ENCODE measurements at places on chromosomes 3 and 15. TPM values are rescaled to one million over a fixed set of nuclear protein-coding genes. Genes with fewer than 3 reads are reported as not detected.

DNA sequence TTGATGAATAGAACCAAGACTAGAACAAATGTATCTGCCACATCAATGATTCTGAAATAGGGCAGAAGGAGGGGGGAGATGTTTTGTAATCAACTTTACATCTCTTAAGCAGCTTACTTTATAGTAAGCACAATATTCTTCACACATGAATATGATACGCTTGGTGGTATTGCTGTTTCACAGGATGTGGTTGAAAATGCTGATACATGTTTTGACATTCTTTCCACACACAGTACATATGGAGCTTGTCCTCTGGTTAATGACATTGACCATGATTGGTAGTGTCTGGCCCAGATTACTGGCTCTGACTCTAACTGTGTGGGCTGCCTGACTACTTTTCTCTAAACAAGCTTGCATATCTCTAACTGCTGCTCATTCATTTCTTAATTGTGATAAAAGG lies 168.9 kb downstream of the KLHL25 start:
- DNase-seq: no peak

GRCh38 chr15:31157644-31158069 lies 56.1 kb upstream of the TRPM1 start:
- no peak for DNase-seq

GRCh38 chr3:184443831-184444230 lies 64.0 kb downstream of the CHRD start:
- DNase-seq: no peak

DNA sequence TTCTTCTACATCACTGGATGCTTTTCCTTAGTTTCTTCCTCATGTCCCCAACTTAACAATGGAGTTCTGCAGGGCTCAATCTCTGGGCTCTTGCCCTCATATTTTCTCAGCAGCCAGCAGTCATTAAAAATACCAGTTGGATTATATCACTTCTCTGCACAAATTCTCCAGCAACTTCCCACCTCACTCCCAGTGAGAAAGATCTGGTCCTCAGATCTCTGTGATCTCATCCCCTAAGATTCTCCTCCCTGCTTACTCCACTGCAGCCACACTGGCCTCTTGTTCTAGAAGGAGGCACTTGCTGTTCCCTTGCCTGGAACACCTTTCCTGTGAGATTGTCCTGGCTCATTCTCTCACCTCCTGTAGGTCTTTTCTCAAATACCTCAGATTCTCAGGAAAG lies 6.1 kb downstream of the ERICH6 start:
- no peak for DNase-seq

DNA sequence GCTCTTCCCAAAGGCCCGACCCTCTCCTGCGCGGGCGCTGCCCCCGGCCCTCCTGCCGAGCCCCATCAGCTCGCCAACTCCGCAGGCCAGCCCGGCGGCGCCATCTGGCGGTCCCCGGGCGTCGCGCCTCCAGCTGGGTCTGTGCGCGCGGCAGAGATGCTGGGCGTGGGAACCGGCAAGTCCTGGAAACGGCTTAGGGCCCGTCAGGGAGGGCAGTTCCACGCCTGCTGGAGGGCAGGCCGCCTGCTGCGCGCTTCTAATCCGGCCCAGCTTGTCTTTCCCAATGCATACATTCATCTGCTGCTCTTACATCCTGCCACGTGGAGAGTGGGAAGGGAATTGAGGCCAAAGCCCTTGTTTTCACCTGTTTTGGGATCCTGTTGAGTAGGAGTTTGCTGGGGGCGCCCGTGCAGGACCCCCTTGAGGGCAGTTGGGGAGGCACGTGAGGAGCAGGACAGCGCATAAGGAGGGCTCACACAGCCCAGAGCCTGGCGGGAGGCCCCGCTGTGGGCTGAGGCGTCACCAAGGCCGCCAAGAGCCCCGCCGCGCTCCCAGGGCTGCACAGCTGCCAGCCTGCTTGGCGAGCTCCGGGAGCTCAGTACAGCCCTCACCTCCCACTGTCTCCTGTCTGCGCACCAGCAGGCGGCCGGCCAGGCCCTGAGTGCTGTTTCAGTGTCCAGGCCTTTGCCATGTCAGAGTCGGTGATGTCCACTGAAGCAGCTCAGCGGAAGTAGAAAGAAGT lies 165.6 kb downstream of the NSMCE3 start:
- peak; percentile 79 for DNase-seq

- DNase-seq: no peak
Measured at GRCh38 chr15:51135276-51135675, 40.6 kb upstream of the TNFAIP8L3 start.

DNA sequence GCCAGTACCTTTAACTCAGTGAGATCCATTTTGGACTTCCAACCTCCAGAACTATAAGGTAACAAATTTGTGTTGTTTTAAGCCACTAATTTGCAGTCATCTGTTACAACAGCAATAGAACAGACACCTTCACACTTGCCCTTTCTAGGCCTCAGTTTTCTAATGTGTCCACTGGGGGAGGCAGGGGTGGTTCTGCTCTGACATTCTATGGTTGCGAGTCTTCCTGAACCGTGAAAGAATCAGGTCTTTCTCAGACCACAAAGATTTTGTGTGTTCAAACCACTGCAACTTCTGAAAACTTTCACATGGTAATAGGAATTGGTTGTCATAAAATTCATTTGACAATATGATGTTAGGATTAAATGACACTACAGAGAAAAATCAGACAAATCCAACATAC lies 26.8 kb upstream of the CSTA start:
- no peak for DNase-seq

DNA sequence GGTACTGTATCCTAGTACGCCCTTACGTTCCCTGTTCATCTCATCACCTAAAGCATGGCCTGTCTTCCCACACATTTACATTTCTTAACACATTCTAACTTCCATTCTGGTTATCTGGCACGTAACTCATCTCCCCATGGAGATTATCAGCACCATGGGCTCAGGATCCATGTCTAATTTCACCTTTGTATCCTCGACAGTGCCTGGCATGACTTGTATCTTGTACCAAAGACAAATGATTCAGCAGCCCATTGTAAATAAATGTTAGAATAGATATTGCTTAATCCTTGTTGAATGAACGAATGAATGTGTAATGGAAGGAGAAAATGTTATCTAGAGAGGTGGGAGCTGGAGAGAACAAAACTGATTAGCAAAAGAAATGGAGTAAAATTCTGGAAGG lies 69.7 kb upstream of the TPM1 start:
- no peak for DNase-seq

GRCh38 chr15:92733934-92734521 lies 78.5 kb upstream of the FAM174B start:
- peak; percentile 54 for DNase-seq

GRCh38 chr3:40366203-40367162 lies 20.5 kb upstream of the ENTPD3 start:
- no peak for DNase-seq

- no peak for DNase-seq
Measured at GRCh38 chr3:126061301-126062032, 22.5 kb downstream of the SLC41A3 start.

DNA sequence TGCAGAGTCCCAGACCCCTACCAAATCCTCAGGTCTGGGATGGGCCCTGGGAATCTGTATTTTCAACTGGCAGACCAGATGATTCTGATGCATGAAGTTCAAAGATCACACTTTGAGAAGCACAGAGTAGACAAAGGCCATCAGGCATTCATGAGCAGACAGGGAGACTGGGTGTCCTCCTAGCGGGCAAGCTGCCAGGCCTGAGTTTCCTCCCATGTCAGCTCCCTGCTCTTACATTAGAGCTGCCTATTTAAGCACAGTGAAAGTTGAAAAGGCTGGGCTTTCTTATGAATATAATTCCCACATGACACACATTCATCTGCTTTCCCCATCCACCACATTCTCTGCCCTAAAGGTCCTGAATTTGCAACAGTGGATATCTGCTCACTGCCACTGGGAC lies 14.0 kb downstream of the CAPN3 start:
- no peak for DNase-seq

DNA sequence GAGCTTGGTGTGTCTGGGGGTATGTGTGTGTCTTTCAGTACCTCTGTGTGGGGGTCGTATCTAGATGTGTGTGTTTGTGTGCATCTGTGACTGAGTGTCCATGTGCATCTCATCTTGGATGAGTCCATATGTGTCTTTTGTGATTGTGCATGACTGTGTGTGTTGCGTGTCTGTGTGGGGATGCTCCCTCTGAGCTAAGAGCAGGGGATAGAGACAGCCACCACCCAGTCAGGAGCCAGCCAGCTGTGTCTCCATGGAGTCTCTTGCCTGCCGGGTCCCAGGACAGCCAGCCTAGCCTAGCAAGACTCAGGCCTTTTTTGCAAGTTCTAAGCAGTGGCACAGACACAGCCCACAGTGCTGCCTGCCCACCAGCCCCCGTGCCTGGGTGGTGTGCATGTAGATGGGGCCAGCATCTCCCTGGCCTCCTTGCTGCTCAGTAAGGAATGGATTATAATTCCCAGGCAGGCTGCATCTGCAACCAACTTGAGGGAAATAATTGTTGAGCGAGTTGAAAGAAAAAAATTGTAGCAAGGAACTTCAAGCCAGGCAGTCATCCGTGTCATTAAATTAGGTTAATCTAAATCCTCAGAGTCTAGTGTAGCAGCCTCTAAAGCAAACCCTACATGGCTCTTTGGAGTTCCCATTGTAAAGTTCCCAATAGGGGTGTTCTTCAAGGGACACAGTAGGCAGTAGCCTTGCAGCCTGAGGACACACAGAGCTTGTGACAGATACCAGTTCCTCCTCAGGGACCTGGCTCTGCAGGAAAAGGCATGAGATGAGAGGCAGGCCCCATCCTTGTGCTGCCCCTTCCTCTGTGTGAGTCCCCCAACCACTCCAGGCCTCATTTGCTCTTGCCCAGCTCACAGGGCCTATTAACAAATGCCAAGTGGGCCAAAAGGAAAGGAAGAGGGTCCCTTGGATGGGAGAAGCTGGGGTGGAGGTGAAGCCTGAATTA lies 35.9 kb upstream of the MRPS22 start:
- no peak for DNase-seq

GRCh38 chr3:111582120-111582474 lies 13.0 kb downstream of the ZBED2 start:
- no peak for DNase-seq

- no peak for DNase-seq
Measured at GRCh38 chr3:131224886-131225550, 156.6 kb upstream of the NUDT16 start.

DNA sequence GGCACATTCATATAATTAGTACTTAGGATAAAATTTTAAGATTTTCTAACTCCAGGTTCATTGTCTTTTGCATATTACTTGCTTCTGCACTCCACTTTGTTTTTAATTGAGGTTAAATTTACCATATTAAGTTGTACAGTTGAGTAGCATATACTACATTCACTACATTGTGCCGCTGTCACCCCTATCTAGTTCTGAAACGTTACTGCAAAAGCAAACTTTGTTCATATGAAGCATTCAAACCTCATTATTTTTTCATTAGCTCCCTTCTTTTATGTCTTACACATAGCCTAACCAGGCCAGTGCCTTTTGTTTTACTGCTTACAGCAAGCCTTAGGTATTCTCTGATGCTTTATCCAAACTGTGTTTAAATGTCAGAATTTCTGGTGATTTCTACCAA lies 183.1 kb upstream of the CGNL1 start:
- no peak for DNase-seq

GRCh38 chr3:78697426-78697825 lies 1070.4 kb downstream of the ROBO1 start:
- peak; percentile 69 for DNase-seq

DNA sequence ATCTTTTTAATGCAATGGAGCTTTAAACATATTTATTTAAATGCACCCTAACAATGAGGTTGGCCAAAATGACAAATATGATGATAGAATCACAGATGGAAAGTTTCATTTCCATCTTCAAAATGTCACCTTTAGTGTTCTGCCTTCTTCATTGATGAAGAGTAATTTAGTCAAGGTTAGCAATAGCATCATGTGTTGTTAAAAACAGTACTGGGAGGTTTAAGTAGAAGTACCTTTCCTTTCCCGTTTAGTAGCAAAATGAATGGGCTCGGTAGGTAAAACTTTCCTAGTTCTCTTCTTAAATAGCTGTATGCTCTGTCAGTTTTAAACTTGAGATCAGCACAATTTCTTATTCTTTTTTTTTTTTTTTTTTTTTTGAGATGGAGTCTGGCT lies 35.1 kb downstream of the EIF2AK4 start:
- DNase-seq: no peak

DNA sequence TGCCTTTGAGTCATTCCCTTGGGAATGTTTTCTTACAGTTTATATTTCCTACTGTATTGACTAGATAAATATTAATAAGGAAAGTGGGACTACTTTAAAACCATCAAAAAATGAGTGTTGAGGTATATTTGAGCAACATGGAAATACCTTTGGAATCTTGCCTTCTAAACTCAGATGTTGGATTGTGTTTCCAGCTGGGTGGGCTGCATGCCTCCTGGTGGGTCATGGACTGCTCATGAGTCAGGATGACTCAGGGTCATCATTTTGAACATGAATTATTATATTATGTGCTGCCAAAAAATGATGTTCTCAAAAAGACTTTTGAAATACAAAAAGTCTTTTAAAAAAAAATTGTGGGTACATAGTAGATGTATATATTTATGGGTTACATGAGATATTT lies 41.1 kb upstream of the APH1B start:
- no peak for DNase-seq

DNA sequence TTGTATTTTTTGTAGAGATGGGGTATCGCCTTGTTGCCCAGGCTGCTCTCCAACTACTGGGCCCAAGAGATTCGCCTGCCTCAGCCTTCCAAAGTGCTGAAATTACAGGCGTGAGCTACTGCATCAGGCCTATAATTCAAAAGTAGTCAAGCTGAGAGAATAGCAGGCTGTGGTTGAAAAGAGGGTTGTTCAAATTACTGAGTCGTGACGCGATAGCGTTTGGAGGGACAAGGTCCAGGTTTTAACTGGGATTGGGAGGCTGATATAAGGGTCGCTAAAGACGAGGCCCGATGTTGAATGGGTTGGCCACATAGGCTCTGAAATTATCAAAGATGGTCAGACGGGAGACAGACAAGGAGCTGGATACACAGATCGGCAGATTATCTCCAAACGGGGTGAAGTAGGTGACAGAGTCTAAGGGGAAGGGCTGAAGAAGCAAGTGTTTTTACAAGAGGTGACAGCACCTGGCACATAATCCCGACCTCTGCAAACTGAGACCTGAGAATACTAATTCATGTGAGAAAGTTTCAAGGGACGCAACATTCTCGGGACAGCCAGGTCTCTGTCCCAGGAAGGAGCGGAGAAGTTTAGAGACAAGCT lies 759 bp upstream of the ARID3B start:
- no peak for DNase-seq

GRCh38 chr15:83665480-83665879 lies 11.6 kb downstream of the ADAMTSL3 start:
- peak; percentile 57 for DNase-seq

- DNase-seq: no peak
Measured at GRCh38 chr3:139418144-139418543, 28.7 kb upstream of the COPB2 start.

GRCh38 chr3:195768414-195768813 lies 43.3 kb downstream of the MUC4 start:
- no peak for DNase-seq

GRCh38 chr3:112228786-112229185 lies 65.2 kb downstream of the SLC9C1 start:
- no peak for DNase-seq

Gene KNL1
- polyA plus RNA-seq: 17.8 TPM

Gene TGM4
- polyA plus RNA-seq: not detected

Gene GPR156
- 1.9 TPM for polyA plus RNA-seq

Gene ULK3
- polyA plus RNA-seq: 30.1 TPM

Gene PLSCR4
- polyA plus RNA-seq: 17.0 TPM

Gene SNTN
- polyA plus RNA-seq: not detected

Gene HYAL1
- polyA plus RNA-seq: 2.2 TPM

Gene U2SURP
- polyA plus RNA-seq: 115 TPM

Gene MESP2
- not detected for polyA plus RNA-seq
